Vein endothelial cell (primary cell): ENCODE measurements at places on chromosomes 7 and 10. TPM values are rescaled to one million over a fixed set of nuclear protein-coding genes. Genes with fewer than 3 reads are reported as not detected.

Gene ACSM6
- total RNA-seq = not detected in 2 replicates

Gene RNF133
- total RNA-seq = 0.98 and 1.3 TPM in 2 replicates

Gene ZDHHC16
- 56.7 and 56.8 TPM in 2 replicates for total RNA-seq

Gene DNAJC9
- total RNA-seq = 27.1 and 49.3 TPM in 2 replicates

Gene DNAJB6
- total RNA-seq = 101 and 121 TPM in 2 replicates

Gene TUBAL3
- 1.1 and 1.3 TPM in 2 replicates for total RNA-seq

Gene KIF20B
- 8.8 and 15.0 TPM in 2 replicates for total RNA-seq

Gene PPP1R3A
- total RNA-seq = not detected in 2 replicates

Gene NRAP
- not detected in 2 replicates for total RNA-seq

Gene ABCC2
- total RNA-seq = 0.65 and 0.86 TPM in 2 replicates

Gene LRRC61
- 0.29 and 2.0 TPM in 2 replicates for total RNA-seq

Gene SEMA3C
- 0.33 and 0.38 TPM in 2 replicates for total RNA-seq

Gene GARIN1A
- 0.33 and 1.2 TPM in 2 replicates for total RNA-seq

Gene HSPA12A
- total RNA-seq = under 0.01 and 0.29 TPM in 2 replicates

Gene PFKP
- 311 and 346 TPM in 2 replicates for total RNA-seq

Gene FKBP9
- total RNA-seq = 170 and 183 TPM in 2 replicates

Gene TMEM229A
- total RNA-seq = not detected in 2 replicates

Gene AKR1C4
- total RNA-seq = not detected in 2 replicates

Gene MNX1
- total RNA-seq = not detected in 2 replicates
